ENCODE measurements at places on chromosomes 16 and 17. TPM values are rescaled to one million over a fixed set of nuclear protein-coding genes. Genes with fewer than 3 reads are reported as not detected.

Gene CNGB1
- not detected for total RNA-seq

DNA sequence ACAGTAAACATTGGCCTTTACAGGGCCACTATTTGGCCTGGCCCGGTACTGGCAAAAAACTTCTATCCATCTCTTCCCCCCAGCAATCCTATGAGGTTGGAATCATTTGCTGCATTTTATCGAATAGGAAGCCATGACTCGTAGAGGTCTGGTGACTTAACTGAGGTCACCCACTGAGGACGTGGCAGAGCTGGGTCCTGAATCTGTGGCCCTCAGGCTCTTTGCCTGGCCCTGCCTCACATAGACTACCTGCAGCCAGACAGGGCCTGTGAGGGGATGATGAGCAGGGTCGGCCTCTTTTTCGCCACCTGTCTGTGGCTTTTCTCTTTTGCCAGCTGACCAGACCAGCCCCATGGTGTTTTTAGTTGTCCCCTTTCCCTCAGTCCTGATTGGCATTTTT lies 1.9 kb downstream of the PPP4C start:
- DNase-seq = no peak

GRCh38 chr16:85612801-85613603 lies at the start of gene GSE1:
Gene GSE1, plus strand, starts transcription at chr16:85613322. Its CDS starts 70 bp downstream, at chr16:85613392.
- DNase-seq = peak; percentile 98

GRCh38 chr17:49798182-49798581 lies 9.7 kb downstream of the KAT7 start:
- peak; percentile 28 for DNase-seq

Gene SDR42E1
- total RNA-seq = not detected

- DNase-seq = no peak
Observed at GRCh38 chr16:3282103-3282729, 1.1 kb upstream of the ZNF263 start.

DNA sequence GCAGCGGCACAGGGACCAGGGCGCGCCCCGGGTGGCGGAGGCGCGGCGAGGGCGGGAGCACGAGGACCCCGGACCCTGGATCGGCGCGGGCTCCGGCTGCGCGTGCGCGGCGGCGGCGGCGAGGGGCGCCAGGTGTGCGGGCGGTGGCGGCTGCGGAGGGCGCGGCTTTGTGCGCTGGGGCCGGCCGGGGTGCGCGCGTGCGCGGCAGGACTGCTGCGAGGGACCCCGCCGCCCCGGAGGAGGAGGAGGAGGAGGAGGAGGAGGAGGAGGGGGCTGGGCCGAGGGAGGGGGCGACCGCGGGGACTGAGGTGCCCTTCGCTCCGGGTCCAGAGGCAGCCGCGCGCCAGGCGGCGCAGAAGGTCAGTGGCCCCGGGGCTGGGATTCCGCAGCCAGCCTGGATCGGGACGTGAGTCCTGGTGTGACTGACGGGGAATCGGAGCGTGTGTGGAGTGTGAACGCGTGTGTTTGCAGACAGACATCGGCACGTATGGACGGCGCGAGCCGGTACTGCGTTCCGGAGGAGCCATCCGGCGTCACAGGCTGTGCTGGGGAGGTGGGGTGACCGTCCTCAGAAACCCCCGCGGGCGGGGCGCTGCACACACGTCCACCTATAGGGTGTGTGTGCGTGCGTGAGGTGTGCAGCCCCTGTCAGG lies 19.5 kb upstream of the RAP1GAP2 start:
- no peak for DNase-seq

Gene MT1M
- total RNA-seq = 5.3 TPM

Gene CCL4L2
- total RNA-seq = not detected

DNA sequence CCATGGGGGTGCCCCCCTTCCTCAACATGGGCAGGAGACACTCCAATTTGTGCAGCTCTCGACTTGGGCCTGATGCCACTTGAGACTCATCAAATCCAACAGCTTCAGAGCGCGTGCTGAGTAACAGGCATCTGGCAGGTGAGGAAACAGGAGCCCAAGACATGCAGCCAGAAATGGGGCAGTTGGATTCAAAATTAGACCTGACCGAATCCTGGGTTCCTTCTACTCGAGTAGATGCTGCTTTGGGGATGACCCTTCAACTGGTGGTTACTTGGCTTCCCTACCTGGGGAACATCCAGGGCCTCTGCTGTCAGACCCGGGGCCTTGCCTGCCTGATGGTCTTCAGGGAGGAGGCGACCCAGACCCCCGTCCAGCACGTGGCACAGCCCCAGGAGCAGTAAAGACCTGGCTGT lies 488 bp upstream of the NTN3 start:
- DNase-seq = no peak

DNA sequence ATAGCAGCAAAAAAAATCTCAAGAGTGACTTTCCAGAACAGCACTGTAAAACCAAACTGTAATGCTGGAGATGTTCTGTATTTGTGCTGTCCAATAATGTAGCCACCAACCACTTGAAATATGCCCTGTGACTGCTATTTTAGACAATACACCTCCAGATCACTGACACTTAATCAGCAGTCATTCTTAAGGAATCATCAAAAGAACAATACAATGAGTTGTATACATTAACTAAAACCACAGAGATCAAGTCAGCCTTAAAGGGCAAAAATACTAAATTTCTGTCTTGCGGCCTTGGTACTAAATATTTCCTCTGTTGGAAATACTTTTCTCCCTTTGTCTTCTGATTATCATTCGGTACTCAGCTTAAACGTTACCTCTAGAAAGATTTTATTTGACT lies 33.6 kb upstream of the ANKFY1 start:
- no peak for DNase-seq

DNA sequence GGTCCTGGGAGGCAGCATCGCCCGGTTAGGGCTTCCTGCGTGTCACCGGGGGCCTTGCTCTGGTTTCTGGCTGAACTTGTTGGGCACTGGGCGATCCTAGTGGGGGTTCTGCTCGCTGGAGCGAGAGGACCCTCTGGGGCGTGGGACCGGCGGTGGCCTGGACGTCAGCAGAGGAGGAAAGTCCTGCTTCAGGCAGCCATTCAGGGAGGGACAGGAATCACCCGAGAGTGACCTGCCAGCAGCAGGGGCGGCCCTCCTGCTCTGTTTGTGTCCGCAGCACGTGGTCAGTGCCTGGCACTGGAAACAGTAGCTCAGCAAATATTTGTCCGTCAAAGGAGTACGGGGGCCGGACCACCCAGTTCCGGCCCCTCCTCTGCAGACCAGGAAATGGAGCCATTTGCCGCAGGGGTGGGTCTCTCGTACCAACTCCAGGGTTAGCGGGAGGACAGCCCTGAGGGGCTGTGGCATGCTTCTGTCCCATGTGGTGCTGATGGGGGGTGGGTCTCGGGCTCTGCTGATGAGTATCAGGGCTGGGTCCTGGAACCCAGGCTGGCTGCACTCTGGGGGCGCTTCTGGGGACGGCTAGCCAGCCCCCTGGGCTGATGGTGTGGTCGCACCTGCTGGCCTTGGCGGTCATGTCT lies 48.3 kb downstream of the BAIAP2 start:
- no peak for DNase-seq

Gene DRC7
- total RNA-seq = not detected

DNA sequence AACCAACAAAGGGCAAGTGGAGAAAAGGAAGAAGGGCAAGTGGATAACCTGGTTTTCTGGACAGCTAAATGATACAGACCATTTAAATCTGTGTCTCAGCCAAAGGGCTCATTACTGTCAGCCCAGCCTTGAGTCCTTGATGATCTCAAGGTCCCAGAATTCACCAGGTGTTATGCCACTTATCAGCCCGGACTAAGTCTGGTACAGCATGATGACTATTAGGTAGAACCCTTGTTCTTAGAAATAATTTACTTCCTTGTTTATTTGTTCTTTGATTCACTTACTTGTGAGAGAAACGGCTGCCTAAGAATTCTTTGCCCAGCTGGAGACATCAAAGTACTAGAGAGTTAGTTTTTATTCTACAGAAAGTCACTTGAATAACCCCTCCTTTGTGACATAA lies 3.5 kb downstream of the PDILT start:
- no peak for DNase-seq

DNA sequence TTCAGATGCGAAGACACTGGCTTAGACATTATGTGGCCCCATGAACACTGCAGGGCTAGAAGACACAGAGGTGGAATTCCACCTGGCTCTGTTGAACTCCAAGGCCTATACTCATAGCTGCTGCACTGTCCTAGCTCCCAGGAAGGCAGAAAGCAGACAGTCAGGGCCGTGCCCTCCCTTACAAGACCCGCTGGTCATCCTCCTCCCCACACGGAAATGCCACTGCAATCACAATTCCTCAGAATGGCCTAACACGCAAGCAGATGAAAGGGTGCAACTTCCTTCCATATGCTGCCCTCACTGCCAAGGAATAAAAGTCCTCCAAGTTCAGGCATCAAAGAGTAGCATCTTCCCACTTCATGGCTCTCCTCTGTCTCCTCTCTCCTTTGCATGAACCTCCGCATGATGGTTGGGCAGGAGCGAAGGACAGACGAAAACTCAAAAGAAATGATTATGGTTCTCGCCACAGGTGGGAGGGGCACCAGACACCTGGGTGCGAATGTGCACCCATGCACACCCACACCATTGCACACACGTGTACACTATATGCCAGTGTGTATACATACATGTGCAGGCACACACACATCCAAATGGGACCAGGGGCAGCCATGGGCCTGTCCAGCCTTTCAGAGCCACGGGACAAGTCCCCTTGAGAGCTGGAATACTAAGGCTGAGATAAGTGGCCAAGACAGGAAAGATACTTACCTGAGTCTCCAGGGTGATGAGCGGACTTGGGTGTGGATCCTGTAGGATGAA lies 113.3 kb downstream of the XYLT1 start:
- no peak for DNase-seq

- DNase-seq = no peak
Observed at GRCh38 chr16:81029930-81030604, 5.6 kb upstream of the ATMIN start.

GRCh38 chr16:23842137-23842600 lies 6.4 kb downstream of the PRKCB start:
- no peak for DNase-seq

GRCh38 chr17:37465069-37465616 lies 24.5 kb upstream of the DUSP14 start:
- no peak for DNase-seq

- DNase-seq = no peak
Observed at GRCh38 chr16:65655802-65656201, 533.9 kb upstream of the CDH11 start.

DNA sequence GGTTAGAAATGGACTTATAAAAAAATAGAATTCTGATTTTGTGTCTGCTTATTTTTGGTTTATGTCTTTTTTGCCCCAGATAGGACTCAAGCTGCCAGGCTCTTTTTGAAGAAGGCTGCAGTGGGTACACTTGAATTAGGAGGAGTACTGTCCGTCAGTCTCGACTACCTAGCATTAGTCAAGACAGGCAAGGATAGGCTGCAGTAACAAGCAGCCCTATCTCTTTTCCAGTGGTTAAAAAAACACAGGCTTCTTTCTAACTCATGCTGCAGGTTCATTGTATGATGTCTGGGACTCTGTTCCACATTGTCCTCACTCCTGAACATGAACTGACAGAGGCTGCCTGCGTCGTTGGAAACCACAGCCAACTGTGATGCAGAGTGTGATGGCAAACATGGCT lies 8.0 kb downstream of the C16orf46 start:
- no peak for DNase-seq
